ENCODE measurements at places on chromosomes 12 and 14.

GRCh38 chr14:78595797-78596196 lies 425.6 kb downstream of the NRXN3 start:
- H3K36me3 ChIP-seq, result no peaks in the 10 kb centered on the region
- no peak overlapping the region for H3K27ac ChIP-seq
- peaks cover 22% of the 10 kb centered on the region for H3K27me3 ChIP-seq
- H3K4me1 ChIP-seq, result no peaks in the 10 kb centered on the region
- DNase-seq, result no peak

- H3K4me3 ChIP-seq, result no peak overlapping the region
- H3K4me1 ChIP-seq, result peaks cover 10% of the 10 kb centered on the region
- H3K36me3 ChIP-seq, result peaks cover 29% of the 10 kb centered on the region
- peak overlapping the region; percentile 6 for H3K27ac ChIP-seq
These were observed 48.2 kb upstream of the EEA1 start for GRCh38 chr12:92977326-92977725.

GRCh38 chr14:102234331-102235264 lies 70.4 kb downstream of the MOK start:
- H3K4me3 ChIP-seq, result no peak overlapping the region
- peaks cover 4% of the 10 kb centered on the region for H3K27me3 ChIP-seq
- H3K27ac ChIP-seq, result no peak overlapping the region
- no peak for DNase-seq
- H3K36me3 ChIP-seq, result no peaks in the 10 kb centered on the region
- H3K4me1 ChIP-seq, result no peaks in the 10 kb centered on the region

- DNase-seq, result no peak
- H3K36me3 ChIP-seq, result peaks cover 28% of the 10 kb centered on the region
- no peak overlapping the region for H3K4me3 ChIP-seq
- H3K4me1 ChIP-seq, result no peaks in the 10 kb centered on the region
These were observed 94.3 kb upstream of the GPHB5 start for GRCh38 chr14:63413009-63413408.

DNA sequence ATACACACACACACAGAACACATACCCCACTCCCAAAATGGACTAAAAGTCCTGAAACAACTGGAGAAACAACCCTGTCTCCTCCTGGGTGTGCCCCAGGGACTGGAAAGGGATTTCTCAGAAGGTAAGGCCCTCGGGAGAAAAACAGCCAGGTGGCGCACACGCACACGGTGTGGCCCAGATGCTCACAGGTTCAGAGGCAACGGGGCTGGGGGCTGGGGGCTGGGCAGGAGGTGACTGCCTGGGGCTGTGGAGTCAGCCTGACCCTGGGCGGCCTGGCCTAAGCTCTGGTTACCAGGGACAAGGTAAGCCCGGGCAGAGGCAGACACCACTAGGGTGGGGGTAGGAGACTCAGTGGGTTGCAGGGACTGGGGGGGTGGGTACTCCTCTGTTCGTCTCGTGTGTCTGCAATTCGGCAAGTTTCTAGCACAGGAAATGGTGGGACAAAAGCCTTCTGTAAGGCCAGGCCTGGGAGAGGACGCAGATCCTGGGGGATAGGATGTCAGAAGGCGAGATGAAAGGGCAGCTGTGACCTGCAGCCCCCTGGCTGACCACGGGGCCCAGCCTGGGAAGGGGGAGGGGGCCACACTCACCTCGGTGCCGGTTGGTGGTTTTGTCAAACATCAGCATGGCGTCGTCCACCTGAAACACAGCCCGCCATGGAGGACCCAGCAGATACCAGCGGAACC lies 10.4 kb downstream of the MSI1 start:
- peaks cover 9% of the 10 kb centered on the region for H3K4me1 ChIP-seq
- no peak for DNase-seq
- no peak overlapping the region for H3K27ac ChIP-seq
- H3K4me3 ChIP-seq, result no peak overlapping the region
- H3K27me3 ChIP-seq, result peaks cover 58% of the 10 kb centered on the region
- no peaks in the 10 kb centered on the region for H3K36me3 ChIP-seq

GRCh38 chr14:100674897-100675619 lies 51.6 kb upstream of the DLK1 start:
- no peak for DNase-seq
- peaks cover 34% of the 10 kb centered on the region for H3K27me3 ChIP-seq
- H3K36me3 ChIP-seq, result no peaks in the 10 kb centered on the region
- H3K4me1 ChIP-seq, result peaks cover 8% of the 10 kb centered on the region
- no peak overlapping the region for H3K4me3 ChIP-seq
- no peak overlapping the region for H3K27ac ChIP-seq

GRCh38 chr14:72598306-72598705 lies 295.6 kb downstream of the DPF3 start:
- no peak for DNase-seq
- H3K4me1 ChIP-seq, result peaks cover 48% of the 10 kb centered on the region
- peaks cover 14% of the 10 kb centered on the region for H3K27me3 ChIP-seq
- H3K36me3 ChIP-seq, result no peaks in the 10 kb centered on the region
- peak overlapping the region; percentile 53 for H3K4me3 ChIP-seq

DNA sequence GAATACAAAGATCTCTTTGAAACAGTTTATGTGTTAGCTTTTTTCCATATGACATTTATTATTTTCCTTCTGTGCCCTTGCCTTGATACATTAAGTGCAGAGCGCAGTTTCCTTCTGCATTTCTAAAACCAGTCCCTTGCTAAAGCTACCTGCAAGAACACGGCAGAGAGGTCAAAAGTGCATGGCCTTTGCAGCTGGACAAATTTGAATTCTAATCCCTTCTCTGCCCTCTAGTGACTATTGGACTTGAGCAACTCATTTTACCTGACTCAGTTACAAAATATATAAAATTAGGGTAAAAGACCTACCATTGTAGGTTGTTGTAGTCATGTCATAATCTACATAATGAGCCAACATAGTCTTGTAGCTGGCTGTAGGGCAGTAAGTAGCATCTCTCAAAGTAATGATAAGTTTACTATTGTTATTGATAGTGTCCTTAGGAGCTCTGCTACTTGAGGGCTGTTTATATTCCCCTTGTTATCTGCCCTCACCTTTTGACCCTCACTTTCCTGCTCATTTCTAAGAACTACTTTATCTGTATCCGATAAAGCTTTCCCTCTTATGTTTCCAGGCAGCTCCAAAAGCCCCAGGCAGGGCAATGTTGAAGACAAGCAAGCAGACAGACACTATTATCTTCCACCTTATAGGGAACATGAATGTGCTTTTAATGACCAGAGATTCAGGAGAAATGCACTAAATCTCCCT lies 120.0 kb upstream of the PDZRN4 start:
- no peak overlapping the region for H3K4me3 ChIP-seq
- H3K27me3 ChIP-seq, result no peaks in the 10 kb centered on the region
- H3K27ac ChIP-seq, result no peak overlapping the region
- H3K4me1 ChIP-seq, result no peaks in the 10 kb centered on the region
- no peaks in the 10 kb centered on the region for H3K36me3 ChIP-seq
- DNase-seq, result no peak

GRCh38 chr12:56629459-56630179 lies 507 bp downstream of the BAZ2A start:
- peaks cover 60% of the 10 kb centered on the region for H3K4me1 ChIP-seq
- peak; percentile 29 for DNase-seq
- peaks cover 12% of the 10 kb centered on the region for H3K36me3 ChIP-seq
- peak overlapping the region; percentile 98 for H3K27ac ChIP-seq

DNA sequence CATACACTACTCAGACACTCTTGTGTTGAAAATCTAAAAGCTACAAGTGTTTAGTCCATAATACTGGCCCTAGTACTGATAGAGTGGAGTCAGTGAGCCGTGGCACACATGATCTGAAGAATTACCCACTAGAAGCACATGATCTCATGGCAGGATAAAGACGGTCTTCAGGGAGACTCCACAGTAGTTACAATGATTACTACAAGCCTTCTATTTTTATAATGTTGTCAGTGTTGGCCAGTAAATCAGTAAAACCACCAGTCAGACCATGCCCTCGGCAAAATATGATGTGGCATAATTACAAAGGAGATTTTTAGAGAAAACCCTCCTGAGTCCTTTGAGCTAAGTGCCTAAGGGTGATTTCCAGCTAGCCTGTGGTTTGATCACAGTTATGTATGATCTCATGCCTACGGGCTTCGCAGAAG lies 114.9 kb downstream of the PDZRN4 start:
- no peaks in the 10 kb centered on the region for H3K27me3 ChIP-seq
- no peak for DNase-seq
- H3K4me1 ChIP-seq, result no peaks in the 10 kb centered on the region
- no peak overlapping the region for H3K4me3 ChIP-seq

GRCh38 chr12:9708853-9709252 lies 24.0 kb downstream of the CLECL1 start:
- peak overlapping the region; percentile 92 for H3K27ac ChIP-seq
- no peaks in the 10 kb centered on the region for H3K27me3 ChIP-seq
- DNase-seq, result no peak
- peaks cover 61% of the 10 kb centered on the region for H3K4me1 ChIP-seq

DNA sequence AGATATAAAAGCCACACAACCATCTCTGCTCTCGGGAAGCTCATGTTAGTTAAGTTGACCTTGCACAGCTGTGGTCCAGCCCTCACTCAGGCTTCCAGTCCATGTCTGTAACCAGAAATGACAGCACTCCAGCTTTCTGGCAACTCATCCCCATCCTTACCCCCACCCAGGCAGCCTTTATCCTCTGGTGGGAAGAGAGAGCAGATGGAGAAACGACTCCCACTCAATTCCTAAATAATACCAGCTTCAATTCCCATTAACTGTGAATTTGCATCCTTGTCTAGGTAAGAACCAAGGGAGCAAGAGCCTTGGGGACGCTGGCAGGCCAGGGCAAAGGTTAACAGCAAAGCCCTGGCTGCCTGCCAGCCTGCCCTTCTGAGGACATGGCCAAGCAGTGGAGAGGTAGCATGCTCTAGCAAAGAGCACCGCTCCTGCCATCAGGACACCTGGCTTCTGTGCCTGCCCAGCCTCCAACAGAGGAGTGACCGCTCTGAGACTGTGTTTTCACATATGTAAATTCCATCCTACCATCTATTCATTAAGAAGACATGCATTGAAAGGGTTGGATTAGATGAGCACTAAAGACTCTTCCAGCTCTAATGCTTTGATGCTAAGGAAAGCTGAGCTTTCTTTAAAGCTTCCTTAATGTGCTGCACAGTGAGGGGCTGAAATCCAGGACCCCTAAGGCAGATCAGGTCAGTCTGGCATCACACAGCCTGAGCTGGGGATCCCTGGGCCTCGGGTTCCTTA lies 236.1 kb downstream of the GRIN2B start:
- no peak overlapping the region for H3K4me3 ChIP-seq
- no peak for DNase-seq

DNA sequence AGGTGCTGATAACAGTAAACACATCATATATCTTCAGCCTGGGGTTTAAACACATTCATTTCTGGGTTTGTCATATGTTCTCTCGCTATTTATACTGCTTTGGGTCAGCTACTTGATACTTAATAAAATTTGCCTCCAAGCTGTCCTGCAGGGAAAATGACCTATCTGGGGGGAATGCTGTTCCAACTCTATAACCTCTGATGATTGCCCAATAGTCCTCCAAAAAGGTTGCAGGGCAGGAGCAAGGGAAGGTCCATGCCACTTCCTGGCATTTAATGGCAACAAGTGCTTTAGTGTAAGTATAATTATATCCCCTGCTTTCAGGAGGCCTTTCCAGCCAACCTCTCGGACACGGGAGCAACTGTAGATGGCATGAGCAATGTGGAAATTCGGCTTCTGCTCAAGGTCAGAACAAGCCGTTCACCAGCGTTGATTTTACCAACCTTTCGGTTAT lies 198.0 kb upstream of the EEA1 start:
- no peak overlapping the region for H3K4me3 ChIP-seq
- H3K27me3 ChIP-seq, result no peaks in the 10 kb centered on the region
- peak overlapping the region; percentile 42 for H3K27ac ChIP-seq
- H3K36me3 ChIP-seq, result peaks cover 2% of the 10 kb centered on the region
- H3K4me1 ChIP-seq, result peaks cover 28% of the 10 kb centered on the region

- DNase-seq, result no peak
- peaks cover 3% of the 10 kb centered on the region for H3K36me3 ChIP-seq
- no peaks in the 10 kb centered on the region for H3K27me3 ChIP-seq
- no peak overlapping the region for H3K27ac ChIP-seq
- H3K4me1 ChIP-seq, result peaks cover 6% of the 10 kb centered on the region
These were observed 411.6 kb downstream of the RAD51B start for GRCh38 chr14:68230950-68231717.
